ENCODE measurements at places on chromosomes 12 and 14. TPM values are rescaled to one million over a fixed set of nuclear protein-coding genes. Genes with fewer than 3 reads are reported as not detected.
A peak's percentile ranks its signal among the peaks of the same experiment; 100 is the strongest.

Gene SYNE3
- 179 TPM for total RNA-seq

GRCh38 chr12:108547686-108548085, 13.3 kb downstream of the SART3 start:
- no peak for DNase-seq

DNA sequence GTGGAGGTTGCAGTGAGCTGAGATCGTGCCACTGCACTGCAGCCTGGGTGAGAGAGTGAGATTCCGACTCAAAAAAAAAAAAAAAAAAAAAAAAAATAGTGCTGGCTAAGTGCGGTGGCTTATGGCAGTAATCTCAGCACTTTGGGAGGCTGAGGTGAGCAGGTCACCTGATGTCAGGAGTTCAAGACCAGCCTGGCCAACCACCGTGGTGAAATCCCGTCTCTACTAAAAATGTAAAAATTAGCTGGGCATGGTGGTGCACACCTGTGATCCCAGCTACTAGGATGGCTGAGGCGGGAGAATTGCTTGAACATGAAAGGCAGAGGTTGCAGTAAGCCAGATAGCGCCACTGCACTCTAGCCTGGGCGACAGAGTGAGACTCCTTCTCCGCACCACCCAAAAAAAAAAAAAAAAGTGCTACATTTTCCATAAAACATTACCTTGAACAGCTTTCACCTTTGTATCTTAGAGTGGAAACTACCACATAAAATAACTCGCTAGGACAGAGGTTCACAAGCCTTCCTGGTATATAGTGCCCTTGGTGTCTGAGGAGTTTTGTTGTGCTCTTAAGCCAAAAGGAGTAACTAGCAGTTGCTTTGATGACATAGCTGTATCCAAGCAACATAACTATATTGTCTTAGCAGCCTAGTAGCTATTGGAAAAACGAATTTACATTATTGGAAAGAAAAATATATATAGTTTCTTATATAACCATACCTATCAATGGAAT, 11.1 kb downstream of the PTGES3 start:
- peak; percentile 39 for DNase-seq

DNA sequence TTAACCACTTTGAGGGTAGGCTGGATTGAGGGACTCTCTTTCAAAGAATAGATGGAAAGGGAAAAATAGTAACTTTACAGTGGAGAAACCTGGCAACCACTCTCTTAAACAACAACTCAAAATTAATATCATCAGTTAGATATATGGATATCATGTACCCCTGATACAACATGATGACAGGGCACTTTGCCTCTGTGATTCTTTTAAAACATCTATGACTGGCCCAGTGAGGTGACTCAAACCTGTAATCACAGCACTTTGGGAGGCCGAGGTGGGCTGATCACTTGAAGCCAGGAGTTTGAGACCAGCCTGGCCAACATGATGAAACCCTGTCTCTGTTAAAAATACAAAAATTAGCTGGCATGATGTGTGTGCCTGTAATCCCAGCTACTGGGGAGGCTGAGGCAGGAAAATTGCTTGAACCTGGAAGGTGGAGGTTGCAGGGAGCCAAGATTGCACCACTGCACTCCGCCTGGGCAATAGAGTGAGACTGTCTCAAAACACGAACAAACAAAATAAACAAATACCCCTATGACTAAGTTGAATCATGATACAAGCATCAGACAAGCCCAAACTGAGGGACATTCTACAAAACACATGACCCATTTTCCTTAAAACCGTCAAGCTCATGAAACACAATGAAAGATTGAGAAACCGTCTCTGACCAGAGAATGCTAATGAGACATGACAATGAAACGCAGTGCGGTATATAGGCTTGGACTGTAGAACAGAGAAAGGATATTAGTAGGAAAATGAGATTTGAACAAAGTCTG, 26.4 kb upstream of the SLC7A8 start:
- no peak for DNase-seq

DNA sequence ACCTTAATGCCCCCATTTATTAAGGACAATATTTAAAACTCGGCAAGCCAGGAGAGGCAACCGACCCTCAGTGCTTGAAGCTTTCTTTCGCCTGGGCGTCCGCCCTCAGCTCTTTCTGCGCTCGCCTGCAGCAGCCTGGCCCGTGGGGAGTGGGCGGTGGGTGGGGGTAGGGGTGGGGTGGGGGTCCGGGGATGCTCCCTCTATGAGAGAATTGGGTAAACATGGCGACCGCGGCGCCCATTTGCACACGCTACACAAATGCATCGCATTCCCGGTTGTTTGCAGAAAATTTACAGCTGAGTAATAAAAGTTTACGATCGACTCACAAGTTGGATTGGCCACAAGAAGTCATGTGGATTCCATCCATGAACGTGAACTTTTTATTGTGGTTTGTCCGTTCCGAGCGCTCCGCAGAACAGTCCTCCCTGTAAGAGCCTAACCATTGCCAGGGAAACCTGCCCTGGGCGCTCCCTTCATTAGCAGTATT, 7.7 kb downstream of the HOXC8 start:
- DNase-seq: no peak

- DNase-seq: no peak
These were observed 175.4 kb upstream of the LHX5 start for GRCh38 chr12:113647048-113647447.

- DNase-seq: peak; percentile 60
These were observed 240.3 kb downstream of the SLC15A4 start for GRCh38 chr12:128583453-128583852.

DNA sequence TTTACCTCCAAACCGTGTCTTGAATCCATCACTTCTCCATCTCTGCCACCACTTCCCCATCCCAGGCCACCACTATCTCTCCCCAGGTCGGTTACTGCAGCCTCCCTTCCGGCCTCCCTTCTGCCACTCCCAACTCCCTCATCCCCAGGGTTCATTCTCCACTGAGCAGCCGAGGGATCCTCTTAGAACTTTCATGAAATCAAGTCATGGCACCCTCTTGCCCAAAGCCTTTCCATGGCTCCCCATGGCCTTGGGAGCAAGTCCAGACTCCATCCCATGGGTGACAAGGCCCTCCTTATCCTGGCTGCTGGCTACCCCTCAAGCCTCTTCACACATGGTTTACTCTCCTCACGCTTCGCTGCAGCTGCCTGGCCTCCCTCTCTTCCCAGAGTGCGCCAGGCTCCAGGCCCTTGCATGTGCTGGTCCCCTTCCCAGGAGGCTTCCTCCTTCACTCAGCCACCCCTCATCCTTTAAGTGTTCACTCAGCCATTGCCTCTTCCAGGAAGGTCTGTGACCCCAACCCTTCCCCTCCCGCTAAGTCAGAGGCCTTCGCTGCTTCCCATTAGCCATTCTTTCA, 17.9 kb upstream of the SH2B3 start:
- no peak for DNase-seq

Gene PRKD1
- total RNA-seq: 10.4 TPM

Gene AP1G2
- total RNA-seq: 32.8 TPM

GRCh38 chr14:90897022-90897421, 80.8 kb upstream of the TTC7B start:
- no peak for DNase-seq

- no peak for DNase-seq
These were observed 286.3 kb upstream of the ATP2B1 start for GRCh38 chr12:89994911-89995310.

GRCh38 chr12:50024805-50025186, 498 bp downstream of the RACGAP1 start:
- no peak for DNase-seq

Gene SLC25A47
- not detected for total RNA-seq

DNA sequence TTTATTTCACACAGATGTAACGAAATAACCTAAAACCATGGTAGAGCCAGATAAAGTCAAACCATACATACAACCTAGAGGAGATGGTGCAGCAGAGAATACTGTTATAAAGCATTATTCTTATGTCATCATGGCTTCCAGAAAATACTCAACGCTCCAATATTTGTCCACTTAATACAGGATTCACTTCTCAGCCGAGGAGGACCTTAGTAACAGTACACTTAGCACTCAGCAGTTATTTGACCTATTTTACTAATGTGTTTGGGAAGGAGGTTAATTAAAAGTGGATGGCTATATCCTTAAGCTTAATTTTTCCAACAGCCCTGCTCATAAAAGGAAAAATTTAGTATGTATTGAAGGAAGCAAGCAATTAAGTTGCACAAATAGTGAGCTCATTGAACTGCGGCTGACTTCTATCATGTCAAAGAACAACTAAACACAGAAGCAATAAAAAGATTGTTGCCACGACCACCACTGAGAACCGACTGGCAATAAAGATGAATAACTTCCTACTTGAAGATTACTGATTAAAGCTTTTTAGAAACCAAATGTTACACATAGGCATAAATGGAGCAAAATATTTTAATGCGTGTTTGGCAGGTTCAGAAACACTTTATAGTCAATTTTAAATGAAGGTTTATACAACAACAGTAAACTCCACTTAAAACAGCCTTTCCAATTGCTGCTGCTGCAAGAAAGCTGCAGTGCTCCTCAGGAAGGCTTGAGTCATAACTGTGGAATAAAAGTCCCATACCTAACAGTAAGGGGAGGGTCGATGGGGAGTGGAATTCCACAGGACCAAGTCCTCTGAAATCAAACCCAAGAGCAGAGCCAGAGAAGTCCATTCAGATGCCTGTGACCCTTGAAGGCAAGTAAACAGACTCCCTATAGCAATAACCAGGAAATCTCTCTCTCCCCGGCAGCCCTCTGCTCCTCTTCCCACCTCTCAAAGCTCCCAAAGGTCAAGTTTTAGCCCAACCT, 218.9 kb upstream of the CDKN3 start:
- no peak for DNase-seq

DNA sequence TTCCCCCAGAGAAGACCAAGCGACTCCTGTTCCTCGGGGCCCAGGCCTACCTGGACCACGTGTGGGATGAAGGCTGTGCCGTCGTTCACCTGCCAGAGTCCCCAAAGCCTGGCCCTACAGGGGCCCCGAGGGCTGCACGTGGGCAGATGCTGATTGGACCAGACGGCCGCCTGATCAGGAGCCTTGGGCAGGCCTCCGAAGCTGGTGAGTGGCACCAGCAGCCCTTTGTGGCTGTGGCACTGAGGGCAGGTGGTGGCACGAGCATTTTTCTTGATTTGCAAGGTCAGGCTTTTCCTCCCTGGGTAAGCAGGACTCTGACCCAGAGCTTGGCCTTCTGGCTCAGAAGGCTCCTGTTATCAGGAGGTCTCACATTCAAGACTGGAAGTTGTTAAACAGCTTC, 2.7 kb downstream of the SIVA1 start:
- DNase-seq: no peak

DNA sequence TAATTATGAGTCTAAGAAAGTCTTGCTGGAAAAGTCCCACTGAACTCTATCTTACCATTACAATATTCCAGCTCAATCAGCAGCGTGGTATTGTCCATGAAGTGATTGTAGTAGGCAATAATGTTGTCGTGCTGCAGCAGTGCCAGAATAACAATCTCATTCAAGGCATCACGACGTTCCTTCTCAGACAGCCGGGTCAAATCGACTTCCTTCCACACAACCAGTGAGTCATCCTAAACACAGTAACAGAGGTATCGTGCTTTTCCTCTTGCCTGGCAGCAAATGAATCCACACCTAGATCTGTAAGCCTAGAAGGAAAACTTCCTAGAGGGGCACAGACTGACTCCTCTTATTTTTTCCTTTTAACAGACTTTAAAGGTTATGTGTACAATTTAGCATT, 2.9 kb downstream of the NEK9 start:
- no peak for DNase-seq

Gene MGAT4C
- total RNA-seq: 0.32 TPM

DNA sequence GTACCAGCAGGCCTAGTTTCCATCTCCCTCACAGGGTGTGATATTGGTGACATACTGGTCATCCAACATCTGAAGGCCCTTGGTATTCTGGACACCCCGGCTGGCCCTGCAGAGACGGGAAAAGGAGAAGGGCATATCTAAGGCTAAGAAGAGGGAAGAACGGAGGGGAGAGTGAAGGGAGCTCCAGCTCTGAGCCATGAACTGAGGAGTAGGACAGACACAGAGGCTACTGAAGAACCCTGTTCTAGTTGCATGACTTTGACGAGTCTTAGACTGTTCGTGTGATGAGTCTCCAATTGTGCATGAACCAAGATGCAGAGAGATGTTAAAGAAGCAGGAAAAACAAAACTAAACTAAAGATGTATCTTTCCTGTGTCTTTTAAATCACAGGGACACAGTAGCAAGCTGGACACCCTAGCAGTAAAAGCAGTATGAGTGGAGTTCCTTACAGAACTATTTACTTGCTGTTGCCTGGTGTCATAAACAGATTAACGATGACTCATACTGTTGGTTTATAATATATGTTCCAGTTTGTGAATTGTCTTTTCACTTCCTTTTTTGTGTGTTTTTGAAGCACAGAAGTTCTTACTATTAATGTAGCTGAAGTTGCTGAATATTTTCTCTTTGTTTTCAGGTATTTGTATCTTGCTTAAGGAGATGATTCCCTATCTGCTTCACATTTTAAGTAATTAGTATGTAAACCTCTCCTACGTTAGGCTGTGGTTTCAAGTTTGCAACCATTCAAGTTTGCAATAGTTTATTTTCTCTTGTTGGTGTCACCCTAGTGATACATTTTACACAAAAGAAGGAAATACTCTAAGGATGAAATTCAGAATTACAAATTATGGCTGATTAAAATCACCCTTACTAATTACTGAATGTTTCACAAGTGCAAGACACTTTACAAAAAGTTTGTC, 15.7 kb downstream of the FAR2 start:
- DNase-seq: no peak
